Stimulated activated CD4-positive, alpha-beta T cell treated with anti-CD3 and anti-CD28 coated beads, Interleukin-1b, Interleukin-23, amount 100 ng/mL, for 24 hours (primary cell): ENCODE measurements at places on chromosomes 5 and 9.

- DNase-seq = no peak
Observed at GRCh38 chr9:134468358-134468757, 142.1 kb downstream of the RXRA start.

DNA sequence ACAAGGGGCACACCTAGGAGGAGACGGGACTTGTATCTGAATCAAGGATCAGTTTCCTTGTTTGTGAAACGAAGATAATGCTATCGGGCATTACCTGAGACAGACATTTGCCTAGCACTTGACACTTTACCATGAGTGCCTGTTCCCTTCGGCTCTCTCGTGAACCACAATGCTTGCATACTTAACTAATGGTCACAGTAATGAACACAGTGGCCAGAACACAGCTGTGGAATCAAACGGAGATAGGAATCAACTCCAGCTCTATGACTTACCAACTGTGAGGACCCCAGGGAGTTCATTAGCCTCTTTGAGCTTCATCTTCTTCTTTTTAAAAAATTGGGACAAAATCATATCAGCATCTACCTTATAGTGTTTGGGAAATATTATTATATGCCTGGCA, 207.8 kb downstream of the DRD1 start:
- no peak for DNase-seq

GRCh38 chr9:135173066-135173465, 85.6 kb downstream of the OLFM1 start:
- DNase-seq = no peak

DNA sequence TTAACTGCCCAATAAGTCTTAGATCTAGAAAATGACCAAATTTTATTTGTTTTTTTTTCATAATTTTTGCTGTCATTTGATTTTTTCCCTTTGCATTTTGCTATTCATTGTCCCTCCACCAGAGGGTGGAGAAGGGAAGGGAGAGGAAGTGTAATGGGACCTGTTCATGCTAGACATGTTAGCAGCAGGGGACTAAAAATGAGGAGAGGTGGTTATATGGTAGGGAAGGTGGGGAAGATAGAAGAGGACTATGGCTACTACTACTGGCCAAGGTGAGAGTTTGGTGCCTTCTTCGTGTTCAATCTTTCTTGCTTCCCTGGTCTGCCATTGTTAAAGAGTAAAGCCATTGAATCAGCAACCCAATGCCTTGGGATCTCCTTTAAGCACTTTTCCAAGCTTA, 6.4 kb downstream of the GRIA1 start:
- no peak for DNase-seq

DNA sequence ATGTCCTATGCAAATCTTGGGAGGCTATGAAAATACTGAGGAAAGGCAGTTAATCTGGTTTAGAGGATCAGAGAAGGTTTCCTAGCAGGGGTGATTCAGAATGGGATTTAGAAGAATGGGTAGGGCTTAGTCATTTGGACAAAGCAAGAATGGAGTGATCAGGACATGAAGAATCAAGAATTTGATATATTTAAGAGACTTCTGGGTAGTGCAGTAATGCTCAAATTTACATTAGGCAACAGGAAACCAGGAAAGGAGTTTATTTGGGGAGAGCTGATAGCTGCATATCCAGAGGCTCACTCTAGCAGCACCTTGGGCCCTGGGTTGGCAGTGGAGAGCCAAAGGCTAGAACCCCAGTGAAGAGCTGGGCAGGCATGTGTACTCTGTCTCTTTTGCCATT, 78.9 kb upstream of the PAPPA start:
- DNase-seq = no peak
